ENCODE measurements at places on chromosomes 13 and 19.

- peak; percentile 59 for DNase-seq
Observed at GRCh38 chr19:56066152-56067023, 54.7 kb downstream of the ZNF787 start.

- no peak for DNase-seq
Observed at GRCh38 chr13:41654796-41655195, 197.4 kb downstream of the RGCC start.

- DNase-seq: no peak
Observed at GRCh38 chr13:103716718-103717117, 650.5 kb upstream of the SLC10A2 start.

DNA sequence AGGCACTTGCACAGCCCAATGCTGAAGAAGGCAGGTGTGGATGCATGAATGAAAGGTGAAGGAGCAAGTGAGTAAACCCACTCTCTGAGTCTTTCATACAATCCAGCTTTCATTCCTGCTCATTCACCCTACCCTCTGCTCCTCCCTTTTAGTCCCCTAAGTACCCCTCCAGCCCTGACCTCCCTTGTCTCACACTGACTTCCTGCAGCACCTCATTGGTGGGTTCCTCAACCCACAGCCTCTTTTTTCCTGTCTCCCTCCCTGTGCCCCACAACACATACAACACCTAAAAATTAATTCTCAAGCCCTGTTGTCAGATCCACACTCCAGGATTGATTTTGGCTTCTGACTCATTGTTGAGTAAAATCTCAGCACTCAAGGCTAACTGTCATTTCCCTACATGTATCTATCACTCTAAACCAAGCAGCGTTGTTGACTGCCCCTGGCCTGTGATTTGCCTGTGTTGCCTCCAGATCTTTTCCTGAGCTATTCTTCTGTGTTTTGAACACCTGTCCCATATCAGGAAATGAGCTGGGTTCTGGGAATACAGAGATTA lies 177.3 kb upstream of the SERP2 start:
- no peak for DNase-seq

GRCh38 chr13:43431841-43432240 lies 354.9 kb downstream of the ENOX1 start:
- no peak for DNase-seq

- DNase-seq: peak; percentile 65
Observed at GRCh38 chr19:38318660-38319059, 985 bp upstream of the KCNK6 start.

DNA sequence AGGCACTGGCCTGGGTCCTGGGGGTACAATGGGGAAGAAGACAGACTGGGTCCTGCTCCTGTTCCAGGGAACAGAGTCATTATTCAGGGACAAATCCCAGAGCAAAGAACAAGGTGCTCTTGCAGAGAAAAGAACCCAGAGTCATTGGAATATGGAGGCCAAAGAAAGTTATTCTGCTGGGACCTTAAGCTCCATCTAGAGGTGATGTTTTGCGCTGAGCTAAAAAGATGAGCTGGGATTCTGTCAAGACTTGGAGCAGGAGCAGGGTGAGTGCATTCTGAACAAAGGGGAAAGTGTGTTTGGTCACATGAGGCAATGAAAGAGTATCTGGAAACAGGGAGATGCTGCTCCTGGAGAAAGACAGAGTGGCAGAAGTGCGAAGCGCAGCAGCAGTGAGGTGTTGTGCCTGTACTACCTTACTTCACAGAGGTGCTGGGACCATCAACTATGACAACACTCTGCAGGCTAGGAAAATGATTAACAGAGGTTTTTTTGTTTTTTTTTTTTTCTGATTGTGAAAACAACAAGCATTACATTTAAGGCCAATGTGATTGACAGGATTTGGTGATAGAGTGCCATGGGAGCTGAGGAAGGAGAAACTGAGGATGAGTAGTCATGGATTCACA lies 95.3 kb upstream of the TNFSF11 start:
- DNase-seq: peak; percentile 45

DNA sequence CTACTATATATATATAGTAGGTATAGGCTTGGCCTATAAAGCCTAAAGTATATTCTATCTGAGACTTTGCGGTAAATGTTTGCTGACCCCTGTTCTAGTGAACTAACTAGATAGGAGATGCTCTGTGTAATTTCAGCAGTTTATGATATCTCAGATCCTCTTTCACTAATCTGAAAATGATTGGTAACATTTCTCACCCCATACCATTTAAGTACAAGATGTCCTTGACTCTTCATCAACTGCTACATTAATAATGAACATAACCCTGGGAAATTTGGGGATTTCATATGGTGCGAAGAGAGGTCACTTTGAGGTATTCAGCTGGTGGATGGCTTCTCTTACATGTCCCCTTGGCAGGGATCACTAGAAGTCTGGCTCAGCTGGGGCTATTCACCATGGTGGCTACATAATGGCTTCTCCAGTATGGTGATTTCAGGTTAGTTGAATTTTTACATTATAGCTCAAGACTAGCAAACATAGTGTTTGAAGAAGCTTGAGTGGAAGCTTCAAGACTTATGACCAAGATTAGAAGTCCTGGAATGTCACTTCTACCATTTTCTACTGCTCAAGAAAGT lies 103.6 kb upstream of the MYCBP2 start:
- DNase-seq: no peak

GRCh38 chr13:110894086-110894485 lies 20.8 kb downstream of the ANKRD10 start:
- no peak for DNase-seq

Measured in MCF 10A (cell line).